ENCODE measurements at places on chromosomes 11 and 22.

- DNase-seq = no peak
Observed at GRCh38 chr11:11463405-11463804, 110.4 kb upstream of the CSNK2A3 start.

- DNase-seq = no peak
Observed at GRCh38 chr22:49075150-49075549, 752.5 kb downstream of the BRD1 start.

GRCh38 chr11:79507706-79508105 is 66.9 kb upstream of the TENM4 start:
- DNase-seq = no peak

DNA sequence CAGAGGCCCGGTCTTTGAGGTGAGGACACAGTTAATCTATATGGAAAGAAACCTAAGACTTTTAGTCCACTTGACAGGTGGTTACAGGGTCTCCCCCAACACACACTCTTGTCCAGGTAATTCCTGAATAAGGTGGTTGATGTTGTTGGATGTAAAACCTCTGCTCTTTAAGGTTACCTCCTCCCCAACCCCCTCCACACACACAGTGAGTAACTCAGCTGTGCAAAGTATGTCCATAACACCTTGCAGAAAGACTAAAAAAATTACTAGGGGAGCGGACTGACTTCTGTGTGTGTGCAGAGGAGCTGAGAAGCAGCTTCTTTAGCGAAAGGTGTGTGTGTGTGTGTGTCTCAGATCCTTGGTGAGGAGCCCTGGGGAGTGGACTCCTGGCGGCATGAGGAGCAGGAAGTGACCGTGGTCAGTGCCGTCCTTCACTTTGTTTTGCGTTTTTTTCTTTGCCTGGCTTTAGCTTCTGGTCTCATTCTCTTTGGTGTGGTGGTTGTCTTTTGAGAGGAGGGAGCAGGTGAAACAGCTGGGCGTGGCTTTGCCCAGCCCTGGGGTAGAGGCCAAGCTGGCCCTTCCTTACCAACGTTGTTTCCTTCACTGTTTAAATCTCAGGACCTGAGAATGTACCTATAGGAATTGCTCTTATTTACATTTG is 1.7 kb downstream of the ZBED4 start:
- DNase-seq = no peak

- DNase-seq = no peak
Observed at GRCh38 chr11:94539420-94539819, 4.3 kb upstream of the FUT4 start.

- DNase-seq = no peak
Observed at GRCh38 chr11:96257972-96258934, 84.7 kb downstream of the MAML2 start.

DNA sequence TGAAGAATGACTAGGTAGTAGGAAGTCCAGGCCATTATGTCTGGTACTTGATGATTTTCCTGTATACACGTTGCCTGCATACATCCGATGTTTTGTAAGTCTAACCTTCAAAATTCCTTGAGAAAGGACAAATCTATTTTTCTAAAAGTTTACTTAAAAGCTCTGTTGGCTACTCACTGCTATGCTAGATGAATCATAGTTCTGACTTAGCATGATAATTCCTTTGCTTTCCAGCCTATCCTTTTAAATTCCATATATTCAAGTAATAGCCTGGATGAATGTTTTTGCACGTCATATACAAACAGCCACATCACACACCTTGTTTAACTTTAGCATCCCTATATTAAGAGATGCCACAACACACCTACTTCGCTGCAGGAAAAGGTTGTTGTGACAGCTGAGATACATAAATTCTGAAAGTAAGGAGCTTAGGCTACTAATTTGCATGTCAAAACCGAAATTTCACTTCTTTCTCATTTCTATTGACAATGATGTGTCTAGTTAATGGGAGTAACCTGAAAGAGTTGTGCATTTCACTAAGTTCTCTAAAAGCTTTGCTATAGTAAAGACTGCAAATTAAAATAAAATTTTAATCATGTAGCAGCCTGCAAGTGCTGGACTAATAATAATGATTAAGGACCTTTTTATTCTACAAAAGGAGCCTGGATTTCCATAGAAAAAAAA is 1116.4 kb downstream of the JRKL start:
- no peak for DNase-seq

DNA sequence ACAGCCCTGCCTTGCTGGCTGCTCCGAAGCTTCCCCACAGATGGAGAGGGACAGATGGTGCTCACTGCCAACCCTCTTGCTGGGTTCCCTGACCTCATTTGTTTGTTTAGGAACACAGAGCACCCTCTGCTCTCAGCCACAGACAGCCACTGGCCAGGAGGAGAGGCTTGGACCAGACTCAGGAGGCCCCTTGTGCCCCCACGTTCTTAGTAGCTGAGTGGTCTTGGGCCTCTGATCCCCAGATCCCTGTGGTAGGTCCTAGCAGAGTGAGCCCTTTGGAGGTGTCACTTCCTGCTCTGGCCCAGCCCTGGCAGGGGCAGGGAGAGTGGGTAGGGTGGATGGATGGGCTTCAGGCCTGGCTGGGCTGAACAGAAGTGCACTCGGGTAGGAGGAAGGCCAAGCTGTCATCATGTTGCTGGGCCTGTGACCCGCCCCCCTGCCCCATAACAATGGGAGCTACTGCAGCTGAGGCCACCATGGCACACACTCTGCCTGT is 84.0 kb downstream of the DHCR7 start:
- DNase-seq = no peak

DNA sequence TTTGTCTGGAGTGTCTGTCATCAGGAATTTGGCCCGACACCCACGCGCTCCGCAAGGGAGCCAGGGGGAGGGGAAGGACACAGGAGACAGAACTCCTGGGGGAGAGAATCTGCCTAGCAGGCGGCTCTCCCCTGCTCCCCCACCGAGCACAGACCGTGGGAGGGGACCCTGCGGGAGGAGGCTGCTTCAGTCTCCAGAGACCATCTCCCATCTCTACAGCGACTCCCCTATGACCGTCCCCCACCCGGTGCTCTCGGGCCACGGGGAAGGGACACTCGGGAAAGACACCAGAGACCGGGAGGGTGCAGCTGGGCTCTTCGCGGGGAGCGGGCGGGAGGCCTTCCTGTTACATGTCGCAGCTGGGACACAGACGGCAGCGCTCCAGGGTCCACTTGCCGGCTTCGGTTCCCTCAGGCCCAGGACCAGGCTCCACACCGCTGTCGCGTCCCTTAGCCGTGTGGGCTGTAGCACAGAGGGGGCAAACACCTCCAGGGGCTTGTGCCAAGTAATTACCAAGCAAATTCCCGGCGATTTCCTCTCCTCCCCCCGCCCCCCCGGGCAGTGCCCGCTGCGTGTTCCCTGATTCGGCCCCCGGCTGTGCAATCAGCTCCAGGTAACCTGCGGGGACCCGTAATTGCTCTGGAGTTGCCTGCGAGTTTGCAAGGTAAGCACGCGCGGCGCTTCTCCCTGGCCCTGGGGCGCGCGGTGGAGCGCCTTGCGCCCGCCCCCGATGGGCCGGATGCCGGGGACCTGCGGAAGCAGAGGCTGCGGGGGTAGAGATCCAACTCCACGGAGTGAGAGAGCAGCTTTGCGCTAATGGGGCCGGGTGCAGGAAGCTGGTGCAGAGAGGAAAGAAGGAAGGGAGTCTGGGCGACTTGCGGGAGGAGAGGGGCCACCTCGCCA is 155.1 kb upstream of the CADM1 start:
- DNase-seq = no peak

DNA sequence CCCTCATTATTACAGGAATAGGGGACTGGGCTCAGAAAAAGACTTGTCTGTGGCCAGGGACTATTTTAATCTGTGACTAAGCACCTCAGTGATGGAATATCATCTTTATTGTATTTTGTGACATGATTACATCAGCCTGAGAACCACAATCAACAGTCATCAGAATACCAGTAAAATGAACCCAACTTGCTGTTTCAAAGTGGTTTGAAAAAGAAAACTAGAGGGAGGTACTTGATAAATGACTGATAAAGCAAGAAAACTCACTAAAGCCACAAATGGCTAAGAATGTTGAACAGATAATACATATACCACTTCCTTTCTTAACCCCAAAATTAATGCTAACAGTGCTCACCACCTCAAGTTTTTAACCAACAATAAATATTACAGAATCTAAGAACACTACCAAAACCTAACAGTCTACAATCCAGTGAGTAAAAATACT is 155.7 kb downstream of the ATG16L2 start:
- DNase-seq = no peak

DNA sequence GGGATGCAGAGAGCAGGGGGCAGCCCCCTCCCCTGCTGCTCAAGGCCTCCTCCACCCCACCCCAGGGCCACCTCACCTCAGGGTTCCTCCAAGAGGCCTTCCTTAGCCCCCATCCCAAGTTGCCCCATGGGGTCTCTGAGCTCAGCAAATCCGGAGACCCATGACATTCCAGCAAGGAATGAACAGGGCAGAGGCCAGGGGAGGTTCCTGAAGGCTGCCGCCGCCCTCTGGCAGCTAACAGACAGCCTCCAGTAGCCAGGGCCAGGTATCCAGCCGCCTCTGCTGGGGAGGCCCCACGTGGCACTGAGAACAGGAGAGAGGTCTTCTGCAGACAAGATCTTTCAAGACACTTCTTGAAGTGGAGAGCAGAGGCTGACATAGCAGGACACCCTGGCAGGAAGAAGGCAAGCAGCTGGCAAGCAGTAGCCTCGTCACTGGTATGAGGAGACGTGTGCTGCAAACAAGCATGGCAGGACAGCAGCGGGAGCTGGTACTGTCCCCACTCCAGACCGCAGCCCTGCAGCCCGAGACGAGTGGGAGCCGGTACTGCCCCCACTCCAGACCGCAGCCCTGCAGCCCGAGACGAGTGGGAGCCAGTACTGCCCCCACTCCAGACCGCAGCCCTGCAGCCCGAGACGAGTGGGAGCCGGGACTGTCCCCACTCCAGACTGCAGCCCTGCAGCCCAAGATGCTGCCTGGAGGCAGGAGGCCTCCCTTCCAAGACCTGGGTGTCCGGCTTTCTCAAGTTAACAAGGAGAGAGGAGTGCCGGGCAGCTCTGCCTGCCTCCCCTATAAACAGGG is 190.6 kb downstream of the IGLL1 start:
- no peak for DNase-seq

DNA sequence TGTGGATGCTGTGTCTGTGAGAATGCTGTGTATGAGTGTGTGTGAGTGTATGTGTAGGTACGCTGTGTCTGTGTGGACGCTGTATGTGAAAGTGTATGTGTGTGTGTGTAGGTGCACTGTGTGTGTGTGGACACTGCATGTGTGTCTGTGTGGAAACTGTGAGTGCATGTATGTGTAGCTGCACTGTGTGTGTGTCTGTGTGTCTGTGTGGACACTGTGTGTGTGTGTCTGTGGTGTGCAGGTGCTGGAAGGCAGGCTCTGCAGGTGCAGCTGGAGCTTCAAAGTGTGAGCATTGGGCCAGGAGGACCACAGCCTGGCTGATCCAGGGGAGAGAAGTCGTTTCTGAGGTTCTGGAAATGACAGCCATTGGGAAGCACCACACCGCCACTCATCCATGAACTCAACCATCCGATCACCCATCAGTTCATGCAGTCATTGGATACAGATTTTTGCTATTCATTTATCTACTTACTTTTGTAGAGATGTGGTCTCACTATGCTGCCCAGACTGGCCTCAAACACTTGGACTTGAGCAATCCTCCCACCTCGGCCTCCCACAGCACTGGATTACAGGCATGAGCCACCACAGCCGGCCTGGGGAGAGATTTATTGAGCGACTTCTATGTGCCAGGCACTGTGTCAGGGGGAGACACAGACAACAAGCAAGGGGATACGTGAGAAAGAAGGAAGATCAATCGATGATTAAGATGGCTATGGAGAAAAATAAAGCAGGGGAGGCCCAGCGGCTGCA is 9.6 kb downstream of the TRPM5 start:
- no peak for DNase-seq

- DNase-seq = no peak
Observed at GRCh38 chr11:98720951-98721350, 299.8 kb upstream of the CNTN5 start.

DNA sequence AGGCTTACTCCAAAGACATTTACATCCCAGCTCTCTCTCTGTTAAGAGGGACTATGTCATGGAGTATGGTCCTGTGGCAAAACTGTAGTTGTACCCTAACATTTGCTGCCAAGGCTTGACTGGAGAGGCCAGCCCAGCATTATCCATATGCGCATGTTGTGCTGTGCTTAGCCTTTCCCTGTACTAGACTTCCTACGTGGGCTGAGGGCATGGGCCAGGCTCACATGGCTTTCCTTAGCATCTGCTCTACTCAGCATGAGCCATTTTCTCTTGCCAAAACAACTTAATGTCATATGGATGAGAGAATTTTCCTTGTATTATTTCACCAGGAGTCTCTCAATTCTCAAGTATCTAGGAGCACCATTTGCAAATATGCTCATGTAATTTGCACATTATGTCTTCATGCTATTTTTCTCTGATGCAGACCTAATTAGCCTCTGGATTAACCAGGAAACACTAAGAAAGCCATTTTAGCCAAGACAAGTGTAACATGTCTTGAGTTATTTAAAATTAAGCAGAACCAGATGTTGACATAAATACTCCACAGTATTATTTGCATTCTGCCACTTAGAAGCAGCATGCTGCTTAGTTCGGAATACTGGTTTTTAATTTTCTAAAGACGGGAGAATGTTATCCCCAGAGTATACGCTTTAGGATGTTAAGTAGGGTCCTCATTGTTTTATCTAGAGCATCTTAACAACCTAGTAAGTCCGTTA is 71.7 kb upstream of the FAR1 start:
- DNase-seq = no peak

- no peak for DNase-seq
Observed at GRCh38 chr11:59761993-59762392, 6.8 kb downstream of the STX3 start.

DNA sequence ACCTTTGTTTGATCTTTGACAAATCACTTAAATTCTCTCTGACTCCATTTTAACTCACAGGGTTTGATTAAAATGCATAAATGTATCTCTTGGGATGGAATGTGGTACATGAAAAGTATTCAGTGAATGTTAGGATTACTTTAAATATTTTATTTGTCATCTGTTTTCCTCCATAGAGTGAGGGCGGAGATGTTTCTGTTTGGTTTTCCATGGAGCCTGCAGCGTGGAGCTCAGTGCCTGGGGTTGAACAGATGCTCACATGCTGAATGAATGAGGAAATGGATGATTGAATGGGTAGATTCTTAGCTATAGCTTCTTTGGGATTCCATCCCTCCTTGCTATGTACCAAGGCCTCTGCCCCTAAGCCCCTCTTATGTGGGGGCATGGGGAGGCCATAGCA is 10.0 kb downstream of the TSPAN18 start:
- no peak for DNase-seq

All from iPS DF 6.9 (cell line).